ENCODE measurements at places on chromosomes 13 and 19.

DNA sequence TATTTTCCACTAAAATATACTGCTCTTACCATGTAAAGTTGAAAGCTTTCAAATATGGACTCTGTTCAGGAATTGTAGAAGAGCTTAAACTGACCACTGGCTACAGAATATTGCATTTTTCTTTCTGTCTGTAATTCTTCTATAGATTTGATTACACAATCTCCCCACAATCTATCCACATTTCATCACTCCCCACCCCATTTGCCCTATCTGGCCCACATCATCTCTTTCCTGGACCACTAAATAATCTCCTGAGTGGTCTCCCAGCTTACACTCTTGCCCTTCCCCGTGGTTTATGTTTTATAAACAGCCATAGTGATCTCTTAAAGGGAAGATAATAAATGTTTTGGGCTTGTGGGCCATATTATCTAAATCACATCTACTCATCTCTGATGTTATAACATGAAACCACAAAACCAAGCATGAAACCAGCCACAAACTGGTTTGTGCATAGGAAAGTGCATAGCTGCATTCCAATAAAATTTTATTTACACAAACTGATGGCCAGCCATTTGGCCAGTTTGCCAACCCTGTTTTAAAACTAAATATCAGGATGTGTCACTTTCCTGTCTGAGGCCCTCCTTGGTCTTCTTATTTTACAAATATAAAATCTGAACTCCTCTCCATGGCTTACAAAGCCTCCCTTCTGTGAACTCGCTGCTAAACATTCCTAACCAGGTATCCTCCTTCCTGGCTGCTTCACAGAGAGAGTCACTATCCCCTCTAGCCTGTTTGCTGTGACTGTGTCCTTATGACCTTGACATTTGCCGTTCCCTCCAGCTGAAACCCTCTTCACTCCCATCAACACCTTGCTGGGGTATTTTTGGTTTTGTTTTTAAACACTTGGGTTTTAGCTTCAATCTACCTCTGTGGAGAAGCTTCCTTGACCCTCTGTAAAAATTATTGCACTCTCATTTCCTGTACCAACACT lies 500.9 kb downstream of the GPC6 start:
- DNase-seq = no peak

- peak; percentile 51 for DNase-seq
Measured at GRCh38 chr19:46426506-46427162, 2.1 kb downstream of the PNMA8C start.

DNA sequence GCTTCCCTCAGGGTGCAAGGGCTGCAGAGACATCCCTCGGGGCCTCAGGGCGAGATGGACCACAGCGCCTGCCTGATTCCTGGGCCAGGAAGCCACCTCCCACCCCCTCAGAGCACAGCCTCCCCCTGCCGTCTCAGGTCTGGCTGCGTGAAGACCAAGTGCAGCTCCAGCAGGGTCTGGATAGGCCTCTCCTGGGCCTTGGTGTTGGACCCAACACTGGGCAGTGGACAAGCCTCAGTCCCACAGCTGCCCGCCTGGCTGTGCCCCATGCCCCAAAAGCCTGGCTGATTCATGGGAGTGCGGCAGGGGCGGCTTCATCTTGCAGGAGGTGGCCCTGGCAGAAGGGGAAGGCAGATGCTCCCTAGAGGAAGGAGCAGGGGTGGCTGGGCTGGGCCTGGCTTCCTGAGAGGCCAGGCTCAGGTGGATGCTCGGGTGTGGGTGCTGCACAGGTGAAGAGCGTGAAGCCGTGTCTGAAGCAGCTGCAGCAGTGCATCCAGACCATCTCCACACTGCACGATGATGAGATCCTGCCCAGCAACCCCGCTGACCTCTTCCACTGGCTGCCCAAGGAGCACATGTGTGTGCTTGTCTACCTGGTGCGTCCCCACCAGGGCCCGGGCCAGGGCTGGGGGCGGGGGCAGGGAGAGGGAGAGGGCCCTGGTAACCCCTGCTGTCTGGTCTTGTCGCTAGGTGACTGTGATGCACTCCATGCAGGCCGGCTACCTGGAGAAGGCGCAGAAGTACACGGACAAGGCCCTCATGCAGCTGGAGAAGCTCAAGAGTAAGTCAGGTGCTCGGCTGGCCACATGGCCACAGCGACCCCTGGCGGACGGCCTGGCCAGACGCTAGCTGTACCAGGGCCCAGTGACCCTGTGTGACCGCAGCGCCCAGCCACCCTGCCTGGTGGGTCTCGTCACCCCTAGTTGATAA lies 21.7 kb downstream of the MAU2 start:
- peak; percentile 33 for DNase-seq

- no peak for DNase-seq
Measured at GRCh38 chr13:51829568-51829899, 15.4 kb downstream of the TMEM272 start.

DNA sequence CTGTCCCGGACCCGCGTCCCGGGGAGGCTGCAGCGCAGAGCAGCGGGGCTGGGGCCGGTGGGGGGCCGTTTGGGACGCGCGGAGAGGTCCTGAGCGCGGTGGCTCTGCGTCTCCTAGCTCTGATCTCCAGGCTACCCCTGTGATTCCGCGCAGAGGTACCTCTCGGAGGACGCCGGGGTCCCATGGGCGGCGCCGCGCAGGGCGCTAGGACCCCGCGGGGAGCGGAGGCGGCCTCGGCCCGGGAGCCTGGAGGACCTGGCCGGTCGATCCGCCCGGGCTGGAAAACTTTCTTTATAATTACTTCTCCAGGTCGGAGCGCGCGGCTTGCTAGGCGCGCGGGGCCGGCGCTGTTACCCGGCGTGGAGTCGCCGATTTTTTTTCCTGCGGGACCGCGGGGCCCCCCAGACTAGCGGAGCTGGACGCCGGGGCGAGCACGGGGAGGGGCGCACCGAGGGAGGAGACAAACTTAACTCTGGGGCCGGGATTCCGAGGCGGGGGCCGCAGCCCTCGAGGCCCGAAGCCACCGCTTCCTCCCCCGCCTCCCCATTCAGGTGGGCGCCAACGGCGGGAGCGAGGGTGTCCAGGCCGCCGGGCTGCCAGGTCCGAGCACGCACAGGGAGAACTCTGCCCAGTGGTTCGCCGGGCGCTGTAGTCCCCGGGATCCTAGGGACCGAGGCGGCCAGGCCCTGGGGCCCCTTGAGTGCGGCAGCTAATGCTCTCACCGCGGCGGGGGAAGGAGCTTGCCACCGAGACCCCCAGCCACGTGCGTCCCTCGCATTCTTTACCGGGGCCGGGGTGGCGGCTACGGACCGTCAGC lies 848 bp upstream of the CEBPA start:
- peak; percentile 53 for DNase-seq

DNA sequence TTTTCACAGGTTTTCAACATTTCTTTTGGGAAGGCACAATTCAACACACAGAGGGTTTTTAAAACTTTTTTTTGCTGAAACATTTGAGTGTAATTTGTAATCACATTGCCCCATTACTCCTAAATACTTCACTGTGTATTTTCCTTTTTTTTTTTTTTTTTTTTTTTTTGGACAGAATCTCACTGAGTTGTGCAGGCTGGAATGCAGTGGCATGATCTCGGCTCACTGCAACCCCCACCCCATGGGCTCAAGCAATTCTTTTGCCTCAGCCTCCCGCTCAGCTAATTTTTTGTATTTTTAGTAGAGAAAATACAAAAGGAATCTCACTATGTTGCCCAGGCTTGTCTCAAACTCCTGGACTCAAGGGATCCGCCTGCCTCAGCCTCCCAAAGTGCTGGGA lies 14.8 kb upstream of the DNAJC15 start:
- no peak for DNase-seq

- DNase-seq = no peak
Measured at GRCh38 chr19:5345895-5346386, 5.3 kb upstream of the PTPRS start.

DNA sequence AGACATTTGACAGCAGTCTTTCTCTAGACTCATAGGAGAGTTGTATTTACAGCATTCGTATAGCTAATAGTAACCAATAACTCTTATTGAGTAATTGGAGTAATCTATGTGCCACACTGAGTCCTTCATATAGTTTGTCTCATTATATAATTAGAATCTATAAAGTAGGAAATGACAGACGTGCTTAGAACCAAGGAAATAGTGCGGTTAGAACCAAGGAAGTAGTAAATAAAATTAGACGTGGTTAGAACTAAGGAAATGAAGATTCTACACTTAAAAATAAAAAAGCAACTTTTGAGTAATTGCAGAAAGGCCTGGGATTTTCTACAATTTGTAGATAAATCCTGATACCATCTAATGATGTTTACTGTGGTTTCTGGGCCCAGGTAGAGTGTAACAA lies 107.8 kb upstream of the TNFSF11 start:
- no peak for DNase-seq

- DNase-seq = no peak
Measured at GRCh38 chr13:66195238-66195637, 1034.9 kb downstream of the PCDH9 start.

DNA sequence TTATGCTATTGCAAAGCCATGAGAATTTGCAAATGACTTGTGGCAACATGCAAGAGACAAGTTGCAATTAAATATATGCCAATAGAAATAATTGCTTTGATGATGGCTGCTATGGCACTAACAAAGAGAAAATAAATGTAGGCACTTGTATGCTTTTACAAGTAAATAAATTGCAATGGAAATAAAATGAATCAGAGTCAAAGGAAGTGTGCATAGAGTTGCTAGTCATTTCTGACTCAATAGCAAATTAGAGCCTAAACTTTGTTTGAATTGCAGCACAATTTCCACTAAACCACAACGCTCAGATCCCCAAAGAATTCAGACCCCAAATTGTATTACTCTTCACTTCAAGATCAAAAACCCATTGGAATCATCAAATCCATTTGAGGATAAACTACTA lies 792.1 kb upstream of the ARGLU1 start:
- DNase-seq = no peak
